ENCODE measurements at places on chromosomes 5 and 9.

DNA sequence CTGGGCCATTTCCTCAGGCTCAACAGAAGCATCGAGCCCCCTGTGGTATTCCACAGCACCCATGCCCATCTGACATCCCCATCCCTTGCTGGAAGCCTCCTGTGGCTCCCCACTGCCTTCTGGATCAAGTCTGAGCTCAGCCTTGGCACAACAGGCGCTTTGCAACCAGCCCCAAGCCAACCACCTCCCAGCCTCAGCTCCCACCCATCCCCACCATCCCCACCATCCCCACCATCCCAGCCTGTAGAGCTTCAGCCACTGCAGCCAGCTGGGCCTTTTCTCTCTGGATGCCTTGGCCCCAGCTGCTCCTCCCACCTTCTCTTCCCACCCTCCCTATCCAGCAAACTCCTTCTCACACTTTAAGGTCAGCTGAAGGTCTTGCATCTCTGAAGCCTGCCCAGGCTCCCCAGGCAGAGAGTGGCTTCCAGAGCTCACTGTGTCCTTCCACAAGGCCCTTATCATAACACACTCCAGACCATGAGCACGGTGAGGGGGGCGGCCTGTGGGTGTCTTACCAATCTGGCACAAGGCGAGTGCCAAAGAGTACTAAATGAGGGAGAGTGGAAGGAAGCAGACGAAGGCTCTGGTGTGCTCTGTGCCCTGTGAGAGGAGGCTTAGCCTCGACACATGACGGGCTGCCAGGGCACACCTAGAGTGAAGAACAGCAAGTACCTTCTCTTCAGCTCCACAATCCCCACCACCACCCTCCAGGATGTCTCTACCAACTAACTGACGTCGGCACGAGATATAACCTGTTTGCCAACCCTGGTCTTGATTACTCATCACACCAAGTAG, 6.5 kb downstream of the HIGD2A start:
- DNase-seq: no peak

GRCh38 chr9:16987026-16987425, 116.6 kb upstream of the BNC2 start:
- DNase-seq: no peak

- no peak for DNase-seq
Observed at GRCh38 chr5:137126829-137127228, 372.3 kb downstream of the SPOCK1 start.

- no peak for DNase-seq
Observed at GRCh38 chr5:74231697-74232096, 408.8 kb downstream of the ENC1 start.

DNA sequence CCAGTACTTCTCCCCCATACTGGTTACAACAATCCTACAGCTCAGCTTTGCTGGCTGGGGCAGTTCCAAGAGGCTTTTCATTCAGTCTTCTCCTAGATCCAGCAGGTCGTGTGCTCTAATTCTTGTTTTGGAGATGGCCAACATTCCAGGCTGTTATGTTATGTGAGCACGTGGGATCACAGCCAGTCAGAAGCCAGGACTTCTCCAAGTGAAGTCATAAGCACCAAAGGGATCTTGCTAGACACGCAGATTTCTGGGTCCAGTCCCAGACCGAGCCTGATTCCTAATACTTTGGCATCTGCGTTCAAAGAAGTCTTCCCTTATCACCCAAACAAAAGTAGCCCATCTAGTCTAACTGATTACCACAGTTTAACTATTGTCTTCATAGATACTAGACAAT, 1.4 kb upstream of the LARP1 start:
- DNase-seq: no peak

GRCh38 chr5:142795251-142795650, 25.1 kb downstream of the ARHGAP26 start:
- DNase-seq: no peak

- DNase-seq: no peak
Observed at GRCh38 chr5:115815006-115815692, 1.3 kb downstream of the CDO1 start.

GRCh38 chr5:1511651-1512540, 11.9 kb downstream of the LPCAT1 start:
- DNase-seq: no peak

DNA sequence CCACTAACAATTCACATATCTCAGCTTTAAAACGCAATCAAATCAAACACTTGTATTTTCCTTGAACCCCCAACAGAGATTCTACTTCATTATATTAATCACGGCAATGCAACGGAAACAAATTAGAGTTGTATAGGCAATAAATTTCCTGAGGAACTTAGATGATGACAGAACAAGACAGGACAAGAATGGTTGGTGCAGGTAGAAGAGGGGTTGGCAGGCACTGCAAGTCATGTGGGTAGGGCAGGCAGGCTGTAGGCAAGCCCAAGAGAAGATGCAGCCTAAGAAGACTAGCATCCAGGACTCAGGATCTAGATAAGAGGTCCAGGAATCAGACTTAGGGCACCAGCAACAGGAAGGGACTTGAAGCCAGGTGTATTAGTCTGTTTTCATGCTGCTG, 16.6 kb upstream of the FEM1C start:
- no peak for DNase-seq

DNA sequence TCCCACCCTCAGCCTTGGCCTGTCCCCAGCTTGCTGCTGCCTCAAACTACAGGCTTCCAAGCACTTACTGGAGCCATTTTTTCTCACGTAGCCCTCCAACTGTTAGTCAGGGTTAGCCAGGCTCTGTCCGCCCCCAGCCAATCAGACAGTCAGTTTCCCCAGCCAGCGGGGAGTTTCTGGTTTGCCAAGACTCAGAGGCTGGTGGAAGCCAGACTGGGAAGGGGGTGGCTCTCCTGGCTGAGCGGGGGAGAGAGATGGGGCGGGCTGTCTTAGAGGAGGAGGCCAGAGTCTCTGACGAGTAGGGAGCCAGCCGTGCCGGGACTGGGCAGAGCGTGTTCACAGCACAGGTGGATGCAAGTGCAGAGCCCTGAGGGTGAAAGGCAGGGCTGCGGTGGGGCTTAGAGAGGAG, 15.3 kb downstream of the PROP1 start:
- no peak for DNase-seq

- no peak for DNase-seq
Observed at GRCh38 chr9:130443840-130444492, 795 bp upstream of the ASS1 start.

DNA sequence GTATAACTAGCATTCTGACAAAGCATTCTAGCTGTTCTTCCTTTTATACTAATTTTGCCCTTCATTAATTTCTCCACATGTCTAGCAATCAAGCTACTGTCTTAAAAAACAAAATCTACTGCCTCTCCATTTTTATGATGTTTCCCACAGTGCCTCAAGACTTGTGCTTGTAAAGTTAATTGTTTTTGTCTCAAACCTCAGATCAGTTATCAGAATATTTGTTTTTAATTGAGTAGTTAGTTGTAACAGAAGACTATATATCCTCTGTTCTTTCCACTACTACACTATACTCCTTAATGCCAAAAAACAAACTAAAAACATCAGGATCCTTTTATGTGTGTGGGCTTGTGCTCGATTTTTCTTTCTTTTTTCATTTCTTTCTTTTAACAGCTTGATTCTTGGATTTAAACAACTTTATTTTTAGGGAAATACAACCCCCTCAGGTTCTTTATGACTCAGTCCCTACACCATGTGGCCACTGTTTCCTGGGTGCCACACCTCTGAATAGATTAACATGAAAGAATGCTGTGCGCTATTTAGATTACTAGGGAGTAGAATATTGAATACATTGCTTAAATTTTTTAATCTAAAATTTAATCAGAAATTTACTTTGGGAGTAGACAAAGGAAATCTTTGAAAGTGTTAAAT, 1.2 kb downstream of the ASPN start:
- no peak for DNase-seq

DNA sequence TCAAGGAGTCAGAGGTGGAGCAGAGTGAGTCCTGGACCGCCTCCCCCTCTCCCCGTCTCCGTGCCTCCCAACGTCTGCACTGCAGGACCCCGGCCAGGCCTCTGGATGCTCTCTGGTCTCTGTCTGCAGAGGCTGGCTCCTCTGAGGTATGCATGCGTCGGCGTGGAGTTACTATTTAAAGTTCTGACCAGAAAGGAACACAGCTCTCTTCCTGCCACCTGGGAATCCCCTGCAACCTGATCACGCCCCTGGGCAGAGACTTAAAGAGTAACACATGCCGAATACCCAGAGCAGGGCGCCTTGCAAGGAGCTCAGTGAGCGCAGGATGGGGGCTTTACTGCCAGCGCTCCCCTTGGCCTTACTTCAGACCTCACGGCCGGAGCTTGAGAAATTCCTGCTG, 16.0 kb downstream of the ANXA6 start:
- DNase-seq: no peak

GRCh38 chr9:85483208-85483607, 258.5 kb downstream of the AGTPBP1 start:
- no peak for DNase-seq

DNA sequence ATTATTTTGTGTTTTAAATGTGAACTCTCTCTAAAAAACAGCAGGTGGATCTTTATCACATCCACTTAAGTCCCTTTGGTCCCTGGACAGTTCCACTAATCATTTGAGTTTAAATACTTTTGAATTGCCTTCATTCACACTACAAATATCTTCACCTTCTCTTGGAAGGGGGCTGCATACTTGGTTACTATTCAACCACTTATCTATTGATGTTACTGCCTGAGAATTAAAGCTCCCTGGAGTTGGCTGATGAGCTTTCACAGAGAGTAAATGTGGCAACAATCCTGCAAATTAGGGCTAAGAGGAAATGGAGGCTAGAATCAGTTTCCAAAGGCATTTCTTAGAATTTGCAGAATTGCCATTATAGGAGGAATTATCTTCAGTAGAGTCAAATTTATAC, 180.4 kb downstream of the ST8SIA4 start:
- DNase-seq: no peak

DNA sequence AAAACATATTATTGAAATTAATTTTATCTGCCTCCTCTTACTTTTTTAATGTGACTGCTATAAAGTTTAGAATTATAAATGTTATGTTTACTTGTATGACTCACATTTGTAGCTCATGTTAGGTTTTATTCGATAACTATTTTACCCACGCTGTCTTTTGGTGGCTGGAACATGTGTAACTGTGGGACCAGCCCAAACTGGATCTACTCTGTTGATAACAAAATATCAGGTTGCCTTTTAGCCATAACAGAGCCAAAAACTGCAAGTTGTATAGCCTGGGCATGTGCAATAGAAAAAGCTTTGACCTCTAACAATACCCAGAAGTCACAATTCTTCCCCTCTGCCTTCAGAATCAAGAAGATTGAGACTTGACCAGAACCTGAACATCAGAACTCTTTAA, 356.5 kb downstream of the PRELID2 start:
- DNase-seq: no peak

- DNase-seq: no peak
Observed at GRCh38 chr5:78716206-78716605, 67.6 kb upstream of the LHFPL2 start.

DNA sequence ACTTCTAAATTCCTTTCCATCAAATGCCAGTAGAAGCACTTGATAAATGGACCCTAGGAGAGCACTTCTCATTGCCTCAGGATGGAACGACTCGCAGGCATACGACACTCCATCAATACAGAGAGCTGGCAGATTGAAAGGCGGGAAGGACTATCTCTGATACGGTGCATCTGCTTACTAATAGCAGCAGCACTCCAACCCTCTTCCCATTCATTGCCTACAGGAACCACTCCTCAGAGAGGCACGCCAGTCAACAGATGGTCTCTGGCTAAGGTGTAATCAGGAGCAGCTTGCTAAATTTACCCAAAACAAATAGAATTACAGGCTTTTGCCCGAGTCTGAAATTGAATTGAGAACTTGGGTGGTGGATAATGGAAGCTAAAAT, 168.1 kb downstream of the EFNA5 start:
- DNase-seq: peak; percentile 75
